NCI-H510A (cell line): ENCODE measurements at places on chromosomes 3 and 15.

DNA sequence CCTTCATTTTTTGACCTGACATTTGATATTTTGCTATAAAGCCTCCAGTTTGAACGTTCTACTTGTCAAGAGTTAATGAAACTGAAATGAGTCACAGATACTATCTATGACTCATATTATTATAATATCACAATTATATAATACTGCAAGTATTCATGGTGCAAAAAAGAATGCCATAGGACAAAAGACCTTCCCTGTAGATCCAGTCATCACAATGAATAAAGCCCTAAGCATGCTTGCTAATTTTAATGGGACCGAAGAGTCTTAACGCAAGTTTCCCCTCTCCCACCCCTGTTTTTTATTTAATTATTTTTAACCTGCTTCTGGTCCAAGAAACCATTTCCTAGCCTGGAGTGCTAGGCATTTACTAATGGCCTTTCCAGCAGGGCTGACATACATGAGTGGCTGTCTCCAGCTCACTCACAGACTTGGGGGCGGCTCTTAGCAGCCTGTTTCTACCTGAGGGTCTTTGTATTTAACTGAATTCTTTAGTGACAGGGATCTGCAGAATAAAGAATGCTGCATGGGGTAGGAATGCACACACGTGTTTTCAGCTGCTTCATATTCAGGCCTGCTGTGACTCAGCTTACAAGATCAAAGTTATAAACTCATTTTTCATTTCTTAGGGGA lies 61.2 kb downstream of the THBS1 start:
- no peak for DNase-seq

GRCh38 chr3:18751514-18751913 lies 326.4 kb upstream of the SATB1 start:
- DNase-seq = peak; percentile 58

GRCh38 chr15:34248190-34248589 lies 23.4 kb downstream of the EMC4 start:
- no peak for DNase-seq

DNA sequence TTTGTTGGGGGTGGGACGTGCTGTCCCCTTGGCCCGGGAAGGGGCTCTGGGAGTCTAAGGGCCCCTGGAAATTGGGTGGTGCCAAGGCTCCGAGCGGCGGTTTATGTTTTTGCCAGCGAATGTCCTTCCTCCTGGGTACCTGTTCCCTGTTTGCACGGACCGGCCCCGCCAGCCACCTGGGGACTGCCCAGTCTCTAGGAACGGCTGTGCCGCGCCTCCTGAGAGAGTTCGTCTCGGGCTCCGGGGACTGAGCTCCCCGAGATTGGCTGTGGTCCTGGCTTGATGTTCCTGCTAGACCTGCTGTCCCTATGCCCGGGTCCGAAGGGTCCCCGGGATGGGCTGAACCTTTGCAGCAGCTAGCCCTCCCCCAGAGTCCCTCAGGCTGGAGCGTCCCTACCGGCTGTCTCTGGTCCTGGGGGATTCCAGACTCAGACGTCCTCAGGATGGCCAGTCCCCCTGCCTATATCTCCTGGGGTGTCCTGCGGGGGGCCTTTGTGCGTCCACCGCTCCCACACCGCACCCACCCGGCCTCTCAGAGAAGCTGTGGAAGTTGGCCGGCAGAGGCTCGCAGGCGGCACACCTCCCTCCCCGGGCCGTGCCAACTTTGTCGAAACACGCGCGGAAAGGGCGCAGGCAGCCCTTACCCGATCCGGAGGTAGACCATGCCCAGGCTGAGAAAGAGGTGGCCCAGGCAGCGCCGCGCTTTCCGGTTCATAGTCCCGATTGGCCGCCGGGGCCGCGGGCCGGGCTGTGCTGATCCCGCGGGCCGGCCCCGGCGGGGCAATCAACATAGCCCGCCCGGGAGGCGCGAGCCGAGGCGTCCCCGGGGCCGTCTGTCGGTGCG lies 547 bp downstream of the WNT7A start:
- no peak for DNase-seq

- DNase-seq = no peak
Measured at GRCh38 chr3:125165948-125166553, 46.5 kb downstream of the SLC12A8 start.

DNA sequence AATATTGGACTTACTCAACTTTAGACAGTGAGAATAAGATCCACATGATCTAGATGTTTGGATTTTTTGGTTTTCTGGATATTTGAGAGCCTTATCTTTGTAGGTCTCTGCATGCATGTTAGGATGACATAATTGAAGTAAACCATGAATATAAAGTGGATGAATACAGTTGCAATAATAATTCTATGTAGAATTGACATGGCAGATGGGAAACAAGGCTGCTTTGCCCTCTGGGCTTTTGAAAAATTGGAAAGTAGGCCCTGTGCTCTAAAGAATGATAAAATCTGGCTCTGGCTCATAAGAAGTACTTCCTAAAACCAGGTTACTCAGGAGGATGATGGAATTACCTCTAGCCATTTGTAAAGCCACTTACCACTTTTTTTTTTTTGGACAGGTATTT lies 86.9 kb downstream of the ZNF609 start:
- no peak for DNase-seq

DNA sequence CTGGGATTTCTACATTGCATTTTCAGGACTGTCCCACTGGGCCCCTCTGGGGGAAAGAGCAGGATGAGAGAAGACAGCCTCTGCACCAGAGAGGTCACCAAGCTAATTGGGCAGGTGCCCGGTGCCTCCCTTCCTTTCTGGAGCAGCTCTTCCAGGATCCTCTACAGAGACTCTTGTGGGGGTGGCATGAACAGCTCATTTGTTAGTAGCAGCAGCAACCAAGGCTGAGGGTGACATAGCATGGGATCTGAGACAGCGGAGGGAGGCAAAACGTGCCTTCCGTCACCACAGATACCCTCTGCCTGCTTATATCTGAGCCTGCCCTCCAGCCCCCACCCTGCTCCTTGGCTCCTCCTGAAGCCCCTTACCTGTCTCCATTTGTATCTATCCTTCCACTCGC lies 83.1 kb upstream of the OXTR start:
- no peak for DNase-seq

DNA sequence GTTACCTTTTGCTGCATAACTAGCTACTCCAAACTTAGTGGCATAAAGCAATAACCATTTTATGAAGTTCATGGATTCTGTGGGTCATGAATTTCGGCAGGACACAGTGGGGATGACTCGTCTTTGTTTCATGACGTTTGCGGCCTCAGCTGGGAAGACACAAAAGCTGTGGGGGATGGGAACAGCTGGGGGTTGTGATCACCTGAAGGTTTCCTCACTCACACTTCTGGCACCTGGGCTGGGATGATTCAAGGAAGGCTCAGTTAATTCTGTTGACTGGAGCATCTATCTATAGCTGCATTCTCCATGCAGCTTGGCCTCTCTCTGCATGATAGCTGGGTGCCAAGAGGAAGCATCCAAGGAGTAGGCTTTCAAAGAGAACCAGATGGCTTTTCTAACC lies 332.8 kb downstream of the ULK4 start:
- DNase-seq = no peak

DNA sequence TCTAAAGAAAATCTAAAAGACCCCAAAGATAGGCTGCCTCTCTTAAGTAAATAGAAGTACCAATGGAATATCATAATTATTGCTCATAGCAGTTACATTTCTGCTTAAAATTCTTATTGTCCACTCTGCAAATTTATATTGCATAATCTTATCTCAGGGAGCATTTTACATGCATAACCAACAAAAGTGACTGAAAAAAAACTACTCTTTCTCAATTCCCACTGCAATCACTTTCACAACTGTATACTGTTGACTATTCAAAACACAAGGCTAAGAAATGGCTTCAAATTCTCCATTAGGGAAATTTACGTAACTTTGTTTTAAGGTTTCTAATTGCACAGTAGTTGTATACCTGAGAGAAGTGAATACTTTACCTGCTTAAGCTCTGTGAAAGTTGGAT lies 56.3 kb downstream of the HMG20A start:
- no peak for DNase-seq

DNA sequence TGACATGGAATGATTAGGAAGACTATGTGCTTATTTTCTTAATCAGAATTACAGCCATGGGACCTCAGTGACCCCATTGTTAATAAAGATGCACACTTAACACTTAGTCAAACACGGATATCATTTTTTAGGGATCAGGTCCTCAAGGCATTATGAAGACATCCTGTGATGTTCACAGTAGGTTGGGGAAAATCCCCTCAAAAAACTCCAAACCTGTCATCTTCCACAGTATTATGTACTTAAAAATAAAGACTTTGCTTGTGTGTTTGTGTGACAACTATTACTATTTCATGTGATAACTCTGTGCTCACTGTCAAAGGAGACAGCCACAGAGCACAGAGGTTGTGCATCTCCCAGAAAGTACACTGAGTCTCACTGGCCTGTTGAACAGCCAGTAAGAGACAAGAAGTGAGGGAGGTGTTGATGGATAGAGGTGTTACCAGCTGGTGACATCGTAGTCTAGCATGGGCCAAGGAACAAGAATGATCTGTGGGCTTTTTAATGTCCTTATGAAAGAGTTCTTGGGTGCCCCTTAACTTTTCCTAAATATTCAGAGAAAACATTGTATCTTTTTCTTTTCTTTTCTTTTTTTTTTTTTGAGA lies 18.0 kb downstream of the CHST2 start:
- DNase-seq = no peak

- no peak for DNase-seq
Measured at GRCh38 chr15:67782691-67782991, 42.7 kb upstream of the SKOR1 start.

DNA sequence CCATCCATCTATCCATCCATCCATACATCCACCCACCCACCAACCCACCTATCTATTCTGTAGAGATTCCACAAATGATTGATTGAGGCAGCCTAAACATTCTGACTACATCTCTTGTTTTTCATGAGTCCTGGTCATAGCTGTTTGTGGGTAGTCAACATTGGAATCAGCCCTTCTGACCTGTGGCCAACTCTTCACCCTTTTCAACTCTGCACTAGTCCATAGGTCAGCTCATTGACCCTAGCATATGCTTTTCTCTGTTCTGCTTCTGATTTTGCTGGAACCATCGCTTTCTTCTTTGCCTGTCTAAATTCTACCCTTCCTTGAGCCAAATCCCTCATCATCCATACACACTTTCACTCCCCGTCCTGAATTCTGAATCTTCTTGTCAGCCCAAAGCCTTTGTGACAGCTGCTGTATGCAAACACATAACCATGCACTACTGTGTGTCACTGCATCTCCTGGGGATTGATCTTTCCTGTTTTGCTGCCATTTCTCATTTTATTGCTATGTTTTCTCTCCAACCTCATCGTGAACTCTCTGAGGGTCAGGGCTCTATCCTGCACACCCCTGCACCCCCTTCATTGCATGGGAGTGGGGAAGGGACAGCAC lies 16.8 kb upstream of the KCTD6 start:
- no peak for DNase-seq

GRCh38 chr15:83102346-83102745 lies 5.1 kb upstream of the TM6SF1 start:
- no peak for DNase-seq

- no peak for DNase-seq
Measured at GRCh38 chr15:91965501-91966193, 112.1 kb downstream of the SLCO3A1 start.

DNA sequence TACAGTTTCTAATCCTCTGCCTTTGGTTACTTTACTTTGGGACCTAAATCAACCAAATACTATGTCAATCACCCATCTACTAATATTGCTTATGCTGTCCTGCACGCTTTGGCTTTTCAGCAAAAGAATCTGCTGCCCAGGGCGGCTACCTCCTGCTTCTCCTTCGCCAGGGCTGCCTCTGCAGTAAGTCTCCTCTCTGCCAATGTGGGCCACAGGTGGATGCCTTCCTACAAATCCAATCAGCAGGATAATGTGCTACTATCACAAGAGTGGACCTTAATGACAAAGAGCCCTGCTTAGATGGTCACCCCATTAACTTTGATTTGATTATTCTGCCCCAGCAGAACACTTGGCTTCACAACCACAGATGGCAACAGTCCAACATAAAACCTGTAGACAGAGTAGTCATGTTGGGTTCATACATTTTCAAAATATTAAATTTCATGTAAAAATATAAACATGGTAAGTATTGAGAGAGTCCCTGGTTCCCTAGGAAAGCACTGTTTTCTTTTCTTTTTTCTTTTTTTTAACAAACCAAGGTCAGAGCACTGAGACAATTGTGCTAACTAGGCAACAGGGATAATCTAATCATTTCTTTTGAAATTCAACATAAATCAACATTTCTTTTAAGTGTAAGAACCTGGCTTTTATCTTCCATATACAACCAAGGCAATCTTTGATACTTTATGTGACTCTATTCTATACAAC lies 298.3 kb downstream of the ZBTB20 start:
- no peak for DNase-seq

GRCh38 chr3:136186344-136186743 lies 9.8 kb downstream of the MSL2 start:
- no peak for DNase-seq

DNA sequence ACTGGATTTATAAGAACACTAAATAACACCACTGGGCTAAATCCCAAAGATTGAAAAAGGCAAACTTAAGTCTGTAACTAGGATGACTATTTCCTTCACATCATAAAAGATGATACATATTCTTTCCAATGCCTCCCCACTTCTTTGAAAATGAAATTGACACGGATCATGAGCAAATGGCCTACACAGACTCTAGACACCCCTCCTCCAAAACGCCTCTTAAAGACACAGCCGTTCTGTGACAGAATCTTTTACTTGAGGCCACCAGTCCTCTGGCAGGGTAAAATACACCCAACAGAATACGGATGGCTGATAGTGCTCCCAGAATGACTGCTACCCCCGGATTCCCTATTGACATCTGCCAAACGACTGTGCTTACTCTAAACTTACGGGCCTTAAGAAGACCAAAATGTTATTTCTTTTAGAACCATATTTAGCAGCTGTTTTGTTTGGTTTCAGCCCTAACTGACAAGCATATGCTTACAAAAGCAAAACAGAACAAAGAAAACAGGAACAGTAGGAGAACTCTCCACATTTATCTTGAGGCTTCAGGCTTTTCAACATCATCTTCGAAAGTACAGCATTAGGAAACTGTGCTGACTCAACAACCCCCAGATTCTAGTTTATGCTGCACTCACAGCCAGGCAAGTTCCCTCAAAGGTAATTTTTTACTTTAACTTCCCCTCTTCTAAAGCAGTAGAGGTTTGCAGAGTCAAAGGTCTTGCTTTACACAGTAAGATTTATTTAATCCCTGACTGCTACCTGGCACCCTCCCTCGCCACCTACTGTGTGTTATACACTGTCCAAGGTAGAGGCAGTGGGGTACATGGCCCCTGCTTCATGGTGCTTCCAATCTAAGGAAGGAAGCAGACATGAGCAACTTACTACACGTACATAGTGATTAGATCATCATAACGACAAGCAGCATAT lies 84.3 kb downstream of the TNIK start:
- DNase-seq = no peak

DNA sequence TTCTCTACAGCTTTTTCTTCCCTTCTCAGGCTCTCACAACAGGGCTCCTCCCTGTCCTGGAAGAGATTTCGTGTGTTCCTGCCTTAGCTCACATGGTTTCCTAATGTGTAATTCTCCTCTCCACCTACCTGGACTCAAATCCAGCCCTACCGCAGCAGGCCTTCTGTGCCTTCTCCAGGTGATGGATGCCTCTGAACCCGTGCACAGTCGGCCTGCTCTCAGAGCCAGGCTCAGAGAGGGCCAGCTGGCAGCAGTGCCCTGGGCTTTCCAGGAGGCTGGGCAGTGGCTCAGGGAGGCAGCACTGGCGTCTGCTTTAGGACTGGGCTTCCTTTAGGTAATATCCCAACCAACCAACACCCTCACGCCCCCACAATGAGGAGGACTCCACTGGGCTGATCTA lies 123.2 kb upstream of the TMC3 start:
- no peak for DNase-seq
